ENCODE measurements at places on chromosomes 11 and 22. TPM values are rescaled to one million over a fixed set of nuclear protein-coding genes. Genes with fewer than 3 reads are reported as not detected.

TRIM48 gene
- total RNA-seq, result not detected

MMP3 gene
- total RNA-seq, result not detected

SCO2 gene
- 1.5 TPM for total RNA-seq

OR2AT4 gene
- total RNA-seq, result not detected

TSPAN18 gene
- total RNA-seq, result 6.1 TPM

CD151 gene
- 8.7 TPM for total RNA-seq

DBX1 gene
- not detected for total RNA-seq
